ENCODE measurements at places on chromosomes 7 and 10.

DNA sequence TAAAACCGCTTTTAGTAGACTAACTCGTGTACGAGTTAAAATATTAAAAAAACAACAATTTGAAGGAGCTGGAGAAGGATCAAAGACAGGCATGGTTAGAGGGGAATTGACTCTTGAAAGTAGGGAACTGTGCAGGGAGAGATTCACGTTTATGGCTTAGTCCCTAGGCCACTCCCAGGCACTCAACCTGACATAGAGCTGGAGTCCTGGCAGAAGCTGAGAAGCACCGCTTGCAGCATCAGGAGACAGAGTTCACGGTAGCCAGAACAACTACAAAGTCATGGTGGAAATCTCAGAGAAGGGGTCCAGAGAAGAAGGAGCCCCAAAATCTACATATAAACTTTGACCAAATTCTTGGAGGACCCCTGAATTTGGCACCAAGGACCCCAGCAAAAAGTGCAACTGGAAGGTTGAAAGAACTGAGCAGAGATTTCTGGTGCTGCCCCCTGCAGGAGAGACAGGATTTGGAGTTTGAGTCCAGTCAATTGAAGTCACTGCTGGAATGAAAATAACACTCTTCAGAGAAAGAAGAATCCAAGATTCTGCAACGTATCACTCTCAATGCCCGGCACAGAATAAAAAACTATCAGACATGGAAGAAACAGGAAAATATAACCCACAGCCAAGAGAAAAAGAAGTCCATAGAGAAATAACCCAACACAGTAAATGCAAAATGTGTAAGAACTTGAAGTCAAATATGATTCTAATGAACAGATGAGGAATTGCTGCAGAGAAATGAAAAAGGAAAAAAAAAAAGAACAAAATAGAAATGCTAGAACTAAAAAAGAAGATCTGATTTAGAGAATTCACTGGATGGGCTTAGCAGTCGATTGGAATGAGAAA, 493.3 kb upstream of the PODXL start:
- no peak for DNase-seq

- DNase-seq: no peak
These were observed 175.1 kb downstream of the SEPTIN7 start for GRCh38 chr7:35975851-35976454.

- DNase-seq: no peak
These were observed 79.5 kb downstream of the ST7 start for GRCh38 chr7:117032810-117033209.

DNA sequence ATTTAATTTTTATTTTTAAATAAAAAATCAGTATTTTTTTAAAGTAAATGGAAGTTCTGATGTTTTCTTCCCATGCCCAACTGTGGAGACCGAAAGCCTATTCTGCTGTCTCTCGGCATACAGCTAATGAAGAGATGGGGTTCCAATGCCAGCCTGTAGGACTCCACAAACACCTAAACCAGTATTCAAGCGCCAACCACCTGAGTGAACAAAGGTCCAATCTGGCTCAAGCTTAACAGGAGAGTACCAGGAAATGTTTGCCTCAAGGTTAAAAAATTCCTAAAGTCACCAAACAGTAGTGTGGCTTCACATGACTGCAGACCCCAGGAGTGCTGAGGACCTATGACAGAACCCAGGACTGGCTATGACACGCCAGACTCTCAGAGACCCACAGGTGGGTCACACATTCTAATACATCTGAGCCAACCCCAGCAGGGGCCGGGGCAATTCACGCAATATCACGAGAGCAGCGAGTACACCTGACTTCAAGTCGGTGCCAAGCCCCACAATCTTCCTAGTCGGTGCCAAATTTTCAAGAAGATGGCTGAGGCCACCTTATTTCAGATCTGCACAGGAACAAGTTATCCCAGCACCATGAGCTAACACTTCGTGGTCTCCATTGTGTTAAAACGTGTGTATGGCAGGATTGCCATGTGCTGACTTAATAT, 31.6 kb downstream of the KIAA1549 start:
- DNase-seq: no peak

DNA sequence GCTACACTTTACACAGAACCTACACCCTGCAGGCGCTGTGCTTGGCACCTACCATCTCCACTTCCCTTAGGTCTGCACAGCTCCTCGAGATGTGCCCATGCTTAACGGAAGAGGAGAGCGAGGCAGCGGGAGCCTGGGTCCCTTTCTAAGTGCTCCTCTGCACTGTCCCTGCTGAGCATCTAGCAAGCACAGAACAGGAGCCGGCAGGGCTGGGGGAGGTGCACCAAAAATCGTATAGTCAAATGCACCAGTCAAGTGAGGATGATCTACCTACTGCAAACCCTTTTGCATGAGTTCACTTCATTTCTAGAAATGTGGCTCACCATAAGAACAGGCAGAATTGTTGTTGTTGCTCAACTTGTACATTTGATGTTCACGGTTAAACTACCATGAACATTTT, 267.7 kb downstream of the TNS3 start:
- no peak for DNase-seq

Measured in stimulated activated CD8-positive, alpha-beta memory T cell treated with anti-CD3 and anti-CD28 coated beads, Interleukin-15, amount 100 ng/mL, for 4 hours (primary cell).